ENCODE measurements at places on chromosomes 6 and 20.

GRCh38 chr6:116941727-116942126, 64.7 kb downstream of the RFX6 start:
- no peak for DNase-seq

- no peak for DNase-seq
Measured at GRCh38 chr20:40754339-40754943, 65.4 kb upstream of the MAFB start.

DNA sequence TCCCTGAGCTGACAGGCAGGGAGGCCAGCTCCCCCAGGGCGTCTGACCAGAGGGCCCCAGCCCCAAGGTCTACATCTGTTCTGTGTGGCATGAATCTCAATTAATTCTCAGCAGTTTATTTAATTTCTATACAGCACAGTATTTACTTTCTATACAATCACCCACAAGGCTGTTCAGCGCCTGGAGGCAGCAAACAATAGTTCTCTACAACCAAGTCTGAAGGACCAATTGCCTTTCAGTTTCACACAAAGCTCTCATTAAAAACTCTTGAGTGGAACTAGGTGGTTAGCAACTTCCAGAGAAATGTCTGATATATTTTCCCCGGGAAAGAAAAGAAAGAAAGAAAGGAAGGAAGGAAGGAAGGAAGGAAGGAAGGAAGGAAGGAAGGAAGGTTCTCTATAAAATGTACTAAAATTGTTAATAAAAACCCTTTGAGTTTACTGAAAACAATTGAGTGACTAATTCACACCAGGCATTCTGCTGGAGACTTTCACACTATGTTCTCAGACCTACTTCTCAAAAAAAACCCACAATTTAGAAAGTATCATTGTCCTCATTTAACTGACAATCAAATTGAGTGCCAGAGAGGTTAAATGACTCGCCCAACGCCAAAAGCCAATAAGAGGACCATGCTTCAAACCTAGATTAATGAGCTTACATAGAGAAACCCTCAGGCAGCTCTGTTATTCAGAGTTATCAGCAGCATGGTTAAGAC, 62.5 kb downstream of the METTL24 start:
- DNase-seq = no peak

GRCh38 chr6:131024565-131024964, 38.5 kb downstream of the EPB41L2 start:
- no peak for DNase-seq

- no peak for DNase-seq
Measured at GRCh38 chr20:3163099-3164042, 3.7 kb upstream of the FASTKD5 start.

GRCh38 chr6:5472571-5472970, 211.3 kb downstream of the FARS2 start:
- DNase-seq = no peak

DNA sequence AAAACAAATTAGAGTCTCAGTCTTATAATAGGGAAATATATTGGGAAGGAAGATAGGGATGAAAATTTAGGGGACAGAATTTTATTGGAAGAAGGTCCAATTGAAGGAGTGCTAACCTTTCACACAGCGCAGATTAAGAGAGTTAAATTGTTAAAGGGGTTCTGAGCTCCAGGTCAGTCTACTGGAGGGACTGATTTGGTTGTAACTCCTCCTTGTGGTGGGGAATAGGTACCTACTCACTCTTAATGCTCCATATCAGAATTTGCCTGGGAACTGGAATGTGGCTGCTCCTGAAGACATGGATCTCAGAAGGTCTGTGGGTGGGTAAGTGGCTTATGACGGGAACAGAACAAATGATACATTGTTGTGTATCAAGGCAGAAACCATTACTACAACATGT, 143.5 kb downstream of the FLRT3 start:
- no peak for DNase-seq

DNA sequence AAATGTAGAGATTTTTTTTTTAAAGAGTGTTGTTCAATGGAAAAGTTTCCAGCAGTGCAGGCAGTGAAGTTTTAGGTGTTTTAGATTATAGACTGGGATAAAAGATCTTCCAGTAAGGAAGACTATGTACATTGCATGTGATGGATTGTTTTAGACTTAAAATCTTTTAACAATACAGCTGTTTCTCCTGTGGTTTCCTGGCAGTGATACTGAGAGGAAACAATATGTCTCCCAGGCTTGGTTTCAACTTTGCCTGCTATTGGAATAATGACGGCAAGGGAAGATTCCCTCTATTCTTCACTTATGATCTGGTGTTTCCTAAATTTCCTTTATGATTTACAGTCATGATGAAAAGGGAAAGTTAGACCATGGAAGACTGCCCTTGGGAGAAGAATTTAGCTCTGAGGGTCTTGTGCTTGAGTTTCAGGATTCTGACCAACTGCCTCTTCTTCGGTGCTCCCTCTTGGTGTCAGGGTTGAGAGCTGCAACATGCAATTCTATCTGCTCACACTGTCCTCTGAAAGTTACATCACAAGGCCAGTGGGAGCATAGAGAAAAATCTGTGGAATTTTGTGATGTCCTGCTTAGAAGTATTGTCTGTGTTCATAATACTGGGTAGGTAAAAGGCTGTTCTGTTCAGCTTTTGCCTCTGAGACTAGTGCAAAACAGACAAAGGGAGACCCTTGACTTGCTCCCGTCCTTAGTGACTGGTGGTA, 262.8 kb upstream of the MAN1A1 start:
- no peak for DNase-seq

DNA sequence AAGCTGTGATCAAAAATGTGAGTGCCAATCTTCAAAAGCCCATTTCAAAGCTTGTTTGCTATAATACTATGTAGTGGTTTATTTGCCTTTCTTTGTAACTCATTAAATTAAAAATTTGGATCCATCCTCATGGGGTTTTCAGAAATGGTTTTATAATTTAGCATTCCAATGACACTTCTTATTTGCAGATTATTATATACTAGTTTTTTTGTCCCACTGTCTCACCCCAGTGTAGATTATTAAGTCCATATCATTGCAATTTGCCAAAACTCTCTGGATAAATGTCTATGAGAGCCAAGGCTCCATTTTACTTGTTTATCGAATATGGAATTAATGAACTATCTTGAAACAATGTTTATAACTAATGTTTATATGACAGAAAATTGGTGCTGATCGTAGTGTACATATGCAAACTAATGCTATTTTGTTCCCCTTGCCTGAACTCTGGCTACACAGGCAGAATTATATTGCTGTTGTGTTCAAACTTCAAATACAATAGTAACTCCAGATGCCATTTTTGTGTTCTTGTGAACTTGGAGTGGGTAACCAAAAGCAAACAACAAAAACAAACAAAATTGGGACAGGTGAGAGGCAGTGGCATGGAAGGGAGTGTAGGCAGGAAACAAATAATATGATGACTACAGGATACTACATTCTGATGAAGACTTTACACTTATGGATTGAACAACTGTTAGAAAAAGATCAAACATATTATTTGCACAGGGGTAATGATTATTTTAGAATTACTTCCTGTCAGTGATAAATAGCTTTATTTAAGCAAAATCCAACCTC, 307.1 kb upstream of the FLRT3 start:
- no peak for DNase-seq

Data from NCI-H526 (cell line).